Melanocyte of skin (primary cell): ENCODE measurements at places on chromosomes 5 and 9. TPM values are rescaled to one million over a fixed set of nuclear protein-coding genes. Genes with fewer than 3 reads are reported as not detected.

The EGFLAM gene
- not detected in 2 replicates for total RNA-seq

The OR1J2 gene
- total RNA-seq: not detected in 2 replicates

The PHF24 gene
- total RNA-seq: 3.1 and 4.4 TPM in 2 replicates

The PCDHGA2 gene
- 0.62 and 0.67 TPM in 2 replicates for total RNA-seq

The ZNF658 gene
- 4.1 and 6.2 TPM in 2 replicates for total RNA-seq

The KCNN2 gene
- total RNA-seq: 2.4 and 9.8 TPM in 2 replicates

The PCDHAC1 gene
- total RNA-seq: not detected in 2 replicates

The CNTFR gene
- not detected in 2 replicates for total RNA-seq

The PCDHA12 gene
- not detected in 2 replicates for total RNA-seq

The IL4 gene
- total RNA-seq: not detected in 2 replicates

The C1QTNF3 gene
- 0.34 and 2.5 TPM in 2 replicates for total RNA-seq

The FOXD4 gene
- total RNA-seq: under 0.01 TPM in 1 of 2 replicates, not detected in the other

The PCDHA10 gene
- total RNA-seq: 0.36 and 0.69 TPM in 2 replicates

The GRM6 gene
- not detected in 2 replicates for total RNA-seq

The SPATA31C1 gene
- not detected in 2 replicates for total RNA-seq

The RNF183 gene
- total RNA-seq: not detected in 2 replicates

The TEK gene
- total RNA-seq: under 0.01 TPM in 2 replicates

The LRRC19 gene
- total RNA-seq: not detected in 2 replicates

The PCDHA2 gene
- not detected in 2 replicates for total RNA-seq

The EPB41L4B gene
- total RNA-seq: under 0.01 and 0.36 TPM in 2 replicates

The SPATA31A3 gene
- not detected in 2 replicates for total RNA-seq

The TAF11L10 gene
- not detected in 2 replicates for total RNA-seq

The ADRA1B gene
- total RNA-seq: 5.8 and 9.3 TPM in 2 replicates

The MAP3K1 gene
- total RNA-seq: 20.0 and 49.8 TPM in 2 replicates

The C9 gene
- under 0.01 and 0.34 TPM in 2 replicates for total RNA-seq

The FAM153A gene
- total RNA-seq: not detected in 2 replicates

The TGFBI gene
- 20.4 and 65.3 TPM in 2 replicates for total RNA-seq
